ENCODE measurements at places on chromosomes 7 and 10. TPM values are rescaled to one million over a fixed set of nuclear protein-coding genes. Genes with fewer than 3 reads are reported as not detected.

SPDYE11 gene
- not detected for total RNA-seq

INA gene
- 1.7 TPM for total RNA-seq

NME8 gene
- not detected for total RNA-seq

FGL2 gene
- not detected for total RNA-seq

GPER1 gene
- 3.2 TPM for total RNA-seq

MYOZ1 gene
- total RNA-seq, result not detected

GNGT1 gene
- total RNA-seq, result not detected

COL28A1 gene
- under 0.01 TPM for total RNA-seq

SEC31B gene
- total RNA-seq, result 0.29 TPM

C10orf143 gene
- under 0.01 TPM for total RNA-seq

HECW1 gene
- under 0.01 TPM for total RNA-seq

CYP3A5 gene
- 0.89 TPM for total RNA-seq
